ENCODE measurements at places on chromosomes 16 and 17.

DNA sequence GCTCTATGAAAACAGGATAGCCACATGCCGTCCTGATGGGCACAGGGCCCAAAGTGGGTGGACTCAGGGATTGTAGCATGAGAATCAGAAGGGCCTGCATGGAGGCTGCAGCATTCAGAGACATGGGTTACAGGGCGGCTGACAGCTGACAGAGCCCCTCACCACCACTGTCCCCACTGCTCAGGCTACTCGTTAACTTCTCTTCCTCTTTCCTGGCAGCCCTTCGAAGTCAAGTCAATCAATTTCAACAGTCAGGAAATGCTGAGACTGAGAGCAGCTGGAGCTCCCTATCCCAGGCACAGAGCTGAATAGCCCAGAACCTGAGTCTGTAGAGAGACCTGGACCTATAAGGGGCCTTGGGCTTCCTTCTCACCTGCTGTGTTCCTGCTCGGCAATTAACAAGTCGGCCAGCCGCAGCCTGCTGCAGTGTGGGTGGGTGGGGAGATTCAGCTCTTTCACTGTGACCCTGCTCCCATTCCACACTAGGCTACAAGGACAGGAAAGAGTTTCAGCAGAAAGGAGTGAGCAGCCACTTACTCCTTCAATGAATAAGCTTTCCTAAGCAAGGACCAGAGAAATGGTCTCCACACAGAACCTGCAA lies 76.9 kb downstream of the TEX14 start:
- DNase-seq, result no peak

GRCh38 chr17:35713069-35713728 lies 18.2 kb upstream of the RASL10B start:
- no peak for DNase-seq

GRCh38 chr17:9098242-9098825 lies 77.0 kb downstream of the NTN1 start:
- no peak for DNase-seq

DNA sequence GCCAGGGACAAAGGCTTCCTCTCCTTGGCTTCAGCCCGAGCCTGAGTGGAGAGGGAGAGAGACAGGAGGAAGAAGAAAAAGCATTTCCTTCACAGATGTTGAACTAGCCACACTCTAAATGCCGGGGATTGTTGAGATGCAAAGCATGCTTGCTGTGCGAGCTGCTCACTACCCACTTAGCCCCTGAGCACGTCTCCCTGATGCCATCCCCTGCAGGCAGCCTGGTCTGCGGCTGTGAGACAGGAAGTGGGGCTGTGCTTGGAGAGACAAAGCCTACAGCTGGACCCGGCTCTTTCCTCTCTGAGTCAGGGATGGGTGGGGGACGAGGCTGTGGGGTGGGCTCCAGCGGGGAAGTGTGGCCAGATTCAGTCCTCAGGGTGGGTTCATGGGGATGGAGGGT lies 13.7 kb downstream of the WNT9B start:
- no peak for DNase-seq

- no peak for DNase-seq
These were observed 12.4 kb downstream of the NMT1 start for GRCh38 chr17:45073414-45074070.

DNA sequence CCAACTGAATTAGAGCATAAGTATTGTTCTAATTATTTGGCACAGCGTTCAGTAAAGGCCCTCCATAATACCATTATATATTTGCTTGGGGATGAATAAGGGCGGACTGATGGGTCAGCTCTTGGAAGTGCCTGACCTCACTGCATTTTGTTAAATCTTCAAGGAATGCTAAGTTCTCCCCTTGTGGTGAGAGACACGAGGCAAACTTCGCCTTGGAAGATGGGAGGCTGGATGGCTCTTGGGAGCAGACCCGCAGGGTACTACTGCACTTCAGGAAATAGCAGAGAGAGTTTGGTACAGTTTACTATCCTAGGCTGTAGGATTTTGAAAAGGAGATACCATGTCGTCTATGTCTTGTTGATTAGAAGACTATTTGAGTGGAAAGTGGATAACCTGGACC lies 87.0 kb upstream of the RPRML start:
- no peak for DNase-seq

GRCh38 chr17:4499431-4500190 lies 930 bp downstream of the SPNS2 start:
- DNase-seq, result no peak

DNA sequence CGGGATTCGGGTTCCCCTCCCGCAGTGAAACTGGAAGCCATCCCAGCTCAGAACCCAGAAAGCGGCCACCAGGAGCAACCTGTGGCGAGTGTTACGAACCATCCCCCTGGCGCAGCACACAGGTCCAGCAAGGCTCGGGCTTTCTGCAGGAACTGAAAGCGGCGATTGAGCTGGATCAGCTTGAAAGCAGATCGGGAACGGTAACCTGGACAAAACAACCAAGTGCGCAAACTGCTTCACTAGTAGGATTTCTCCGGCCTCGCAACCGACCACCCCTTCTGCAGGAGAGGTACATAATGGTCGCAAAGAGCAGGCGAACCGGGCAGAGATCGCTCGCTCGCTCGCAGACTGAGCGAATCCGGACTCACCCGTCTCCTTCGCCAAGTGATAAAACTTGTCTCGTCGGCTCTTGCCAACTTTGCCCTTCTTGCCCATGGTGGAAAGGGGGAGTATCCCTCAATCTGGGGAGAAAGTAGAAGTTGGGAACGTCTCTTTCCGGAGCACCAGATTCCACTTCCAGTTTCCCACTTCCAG lies 696 bp upstream of the PSMC5 start:
- DNase-seq, result no peak
